Stimulated activated CD4-positive, alpha-beta T cell treated with anti-CD3 and anti-CD28 coated beads, Interleukin-12 subunit alpha, Interleukin-12 subunit beta, amount 100 ng/mL, for 24 hours (primary cell): ENCODE measurements at places on chromosomes 7 and 10.

- DNase-seq = no peak
These were observed 40.4 kb downstream of the CREB3L2 start for GRCh38 chr7:137961200-137962177.

- no peak for DNase-seq
These were observed 135.0 kb downstream of the SEMA3C start for GRCh38 chr7:80783678-80784327.

DNA sequence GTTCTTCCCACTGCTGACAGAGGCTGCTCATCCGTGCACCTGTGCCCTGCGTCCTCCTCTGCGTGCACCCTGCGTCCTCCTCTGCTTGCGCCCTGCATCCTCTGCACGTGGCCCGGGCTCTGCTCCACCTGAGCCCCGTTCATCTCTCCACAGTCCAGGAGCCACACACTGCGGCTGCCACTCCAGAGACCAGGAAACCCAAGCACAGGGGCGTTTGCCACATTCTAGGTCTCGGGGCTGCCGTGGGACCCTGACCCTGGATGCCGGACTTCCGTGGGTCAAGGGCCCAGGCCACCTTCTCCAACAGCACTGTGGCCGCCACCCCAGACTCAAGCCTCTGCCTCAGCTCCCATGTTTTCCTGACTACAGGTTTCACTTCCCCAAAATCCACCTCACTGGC is 460.4 kb downstream of the PTPRN2 start:
- DNase-seq = no peak

DNA sequence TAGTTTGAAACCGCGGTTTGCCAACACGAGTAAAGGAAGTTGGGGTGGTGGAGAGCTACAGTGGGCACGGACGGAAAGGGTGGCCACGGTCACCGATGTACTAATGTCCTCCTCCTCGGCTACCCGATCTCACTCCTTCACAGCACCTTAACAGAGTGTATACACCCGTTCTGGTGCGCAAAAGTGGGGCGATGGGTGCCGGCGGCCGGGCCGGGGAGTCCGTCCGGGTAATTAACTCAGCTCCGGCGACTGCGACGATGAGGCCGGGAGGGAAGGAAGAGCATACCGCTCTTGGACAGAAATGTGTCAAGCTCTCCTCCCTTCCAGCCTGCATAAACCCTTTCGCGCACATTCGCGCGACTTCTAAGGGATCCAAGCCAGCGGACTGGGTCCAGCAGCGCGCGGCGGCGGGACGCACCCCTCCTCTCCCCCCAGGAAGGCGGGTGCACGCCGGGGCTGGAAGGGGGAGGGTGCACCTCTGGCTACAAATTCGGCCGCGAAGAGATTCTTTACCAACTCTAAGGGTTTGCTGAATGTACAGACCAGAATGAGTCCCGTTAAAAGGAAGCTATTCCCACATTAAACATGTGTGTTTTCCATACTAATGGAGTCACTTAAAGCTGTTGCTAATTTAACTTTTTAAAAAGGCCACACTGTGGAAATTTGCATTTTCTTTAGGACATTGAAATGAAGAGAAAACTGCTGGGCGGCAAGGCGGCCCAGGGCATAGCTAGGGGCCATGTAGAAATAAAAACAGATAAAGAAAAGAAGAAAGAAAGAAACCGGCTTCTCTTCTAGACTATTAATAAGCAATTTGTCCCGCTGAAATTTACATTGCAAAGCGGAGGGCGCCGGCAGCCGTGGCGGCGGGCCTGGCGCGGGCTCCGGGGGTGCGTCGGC is 6.6 kb upstream of the EBF3 start:
- DNase-seq = no peak

GRCh38 chr7:131031099-131031868 is 296.4 kb upstream of the MKLN1 start:
- no peak for DNase-seq

DNA sequence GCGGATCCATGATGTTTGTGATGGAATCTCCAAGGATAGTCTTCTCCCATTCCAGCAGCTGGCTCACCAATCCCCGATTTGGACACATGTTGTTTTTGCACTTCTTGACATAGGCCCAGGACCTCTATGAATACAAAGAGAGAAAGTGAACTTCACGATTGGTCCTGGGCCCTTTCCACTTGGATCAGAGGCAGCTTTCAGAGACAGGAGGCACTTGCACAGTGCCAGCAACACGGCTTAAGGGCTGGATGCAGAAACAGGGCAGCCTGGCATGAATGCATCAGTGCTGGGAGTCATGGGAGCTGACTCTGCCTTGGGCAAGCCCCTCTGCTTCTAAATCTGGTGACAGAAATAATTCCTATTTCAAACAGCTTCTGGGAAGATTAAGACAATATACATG is 2.1 kb upstream of the TMEM120A start:
- no peak for DNase-seq

- DNase-seq = no peak
These were observed 164.8 kb downstream of the PRKAG2 start for GRCh38 chr7:151711906-151712809.

- no peak for DNase-seq
These were observed 25.7 kb downstream of the HDAC9 start for GRCh38 chr7:18521236-18521589.

DNA sequence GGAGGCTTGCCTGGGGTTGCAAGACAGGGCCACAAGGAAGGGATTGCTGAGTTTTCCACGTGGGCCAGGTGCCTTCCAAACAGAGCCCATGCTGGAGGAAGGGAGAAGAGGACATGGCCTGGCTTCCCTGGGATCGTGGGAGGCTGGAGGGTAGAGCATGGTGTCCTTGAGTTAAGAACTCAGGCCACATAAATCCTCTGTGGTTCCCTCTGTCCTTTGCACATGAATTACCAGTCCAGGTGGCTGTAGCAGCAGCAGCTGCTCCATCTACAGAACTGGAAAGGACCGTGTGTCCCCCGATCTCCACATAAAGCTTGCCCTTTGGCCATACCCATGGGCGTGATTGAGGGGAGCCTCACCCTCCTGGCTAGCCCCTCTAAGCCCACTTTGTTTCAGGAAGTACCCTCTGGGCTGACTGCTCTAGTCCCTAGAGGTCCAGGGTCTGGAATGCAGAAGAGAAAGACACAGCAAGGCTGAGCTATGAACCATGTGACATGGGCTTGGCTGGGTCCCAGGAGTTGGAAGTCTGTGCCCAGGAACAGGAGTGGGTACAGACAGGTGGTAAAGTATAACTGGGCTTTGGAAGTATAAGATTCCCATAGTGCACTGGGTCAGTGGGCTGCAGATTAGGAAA is 84.9 kb downstream of the C10orf105 start:
- no peak for DNase-seq

DNA sequence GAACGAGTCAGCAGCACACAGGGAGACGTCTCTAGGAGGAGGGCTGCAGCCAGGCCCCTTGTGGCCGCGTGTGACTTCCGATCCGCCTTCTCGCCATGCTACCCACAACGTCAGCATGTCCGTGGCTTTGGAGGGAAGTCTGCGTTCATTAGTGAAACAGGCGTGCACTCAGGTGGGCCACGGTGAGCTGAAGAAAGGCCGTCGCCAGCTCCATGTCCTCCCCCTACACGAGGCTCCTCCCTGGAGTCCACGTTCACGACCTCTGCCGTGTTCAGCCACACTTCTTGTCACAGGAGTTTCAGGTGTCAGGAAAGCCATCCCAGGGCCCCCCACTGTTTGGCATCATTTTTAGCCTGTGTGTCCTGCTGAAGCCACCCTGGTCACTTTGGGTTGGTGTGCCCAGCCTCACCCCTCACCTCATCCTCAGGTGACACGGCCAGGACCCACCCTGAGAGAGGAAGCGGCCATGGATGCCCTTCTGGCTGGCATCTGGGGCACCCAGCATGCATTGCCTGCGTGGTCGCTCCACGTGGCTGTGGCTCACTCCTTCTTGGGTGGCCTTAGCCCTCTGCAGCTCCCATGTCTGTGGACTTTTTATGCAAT is 310.6 kb upstream of the SHH start:
- no peak for DNase-seq

GRCh38 chr10:6064119-6064518 is 2.0 kb upstream of the IL2RA start:
- DNase-seq = no peak

DNA sequence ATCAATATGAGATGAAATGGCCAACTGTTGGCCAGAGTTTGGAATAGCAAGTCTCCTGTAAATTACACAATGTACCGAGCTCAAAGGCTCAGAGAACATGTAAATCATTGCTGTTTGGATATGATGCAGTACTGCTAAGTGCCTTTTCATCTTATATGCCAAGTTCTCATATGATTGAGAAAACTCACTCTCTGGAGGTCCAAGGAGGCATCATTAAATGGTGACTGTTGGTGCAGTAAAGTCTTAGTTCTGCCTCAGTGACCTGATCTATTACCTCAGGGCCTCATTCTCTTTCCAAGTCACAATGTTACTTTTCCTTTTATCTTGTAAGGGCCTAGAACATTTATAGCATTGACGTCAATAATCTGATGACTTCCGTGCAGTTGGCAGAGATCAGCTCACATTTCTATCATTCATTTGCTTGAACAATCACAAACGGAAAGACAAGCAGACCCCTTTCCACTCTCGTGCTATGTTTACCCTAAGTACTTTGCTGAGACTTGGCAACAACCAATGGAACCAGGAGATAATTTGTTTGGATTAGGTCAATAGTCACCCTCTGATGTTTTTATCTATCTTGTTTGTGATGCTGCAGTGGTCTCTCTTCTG is 32.6 kb upstream of the PDK4 start:
- no peak for DNase-seq

DNA sequence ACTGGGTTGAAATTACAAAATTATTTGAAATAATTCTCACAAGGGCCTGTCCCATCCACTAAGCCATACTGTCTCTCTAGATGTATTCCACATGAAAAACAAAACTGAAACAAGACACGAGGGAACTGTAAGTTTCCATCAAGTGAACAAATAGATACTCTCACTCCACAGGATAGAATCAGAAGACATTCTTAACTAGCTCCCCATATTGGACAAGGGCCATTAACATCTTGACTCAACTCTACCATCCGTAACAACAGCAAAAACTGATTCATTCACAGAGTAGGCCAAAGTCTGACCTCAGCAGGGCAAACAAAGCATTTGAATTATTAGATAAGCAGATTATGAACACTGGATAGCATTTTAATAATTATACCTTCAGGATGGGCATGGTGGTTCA is 29.1 kb downstream of the UBE2H start:
- DNase-seq = no peak

DNA sequence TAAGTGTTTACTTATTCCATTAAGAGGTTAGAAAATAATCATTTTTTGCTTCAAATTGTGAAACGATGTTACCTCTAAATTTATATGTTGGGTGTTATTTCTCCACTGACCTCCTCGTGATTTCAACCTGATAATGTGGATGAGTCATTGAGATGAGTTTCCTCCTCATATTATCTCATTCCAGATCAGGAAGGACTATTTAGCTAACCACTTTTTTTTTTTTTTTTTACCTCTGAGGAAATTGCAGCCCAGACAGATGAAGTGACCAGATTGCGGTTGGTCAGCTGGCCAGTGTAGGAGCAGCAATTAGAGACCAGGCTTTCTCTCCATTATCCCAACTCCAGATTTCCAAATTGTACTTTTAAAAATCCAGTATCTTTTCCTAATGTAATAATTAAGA is 248.7 kb downstream of the FZD1 start:
- no peak for DNase-seq

DNA sequence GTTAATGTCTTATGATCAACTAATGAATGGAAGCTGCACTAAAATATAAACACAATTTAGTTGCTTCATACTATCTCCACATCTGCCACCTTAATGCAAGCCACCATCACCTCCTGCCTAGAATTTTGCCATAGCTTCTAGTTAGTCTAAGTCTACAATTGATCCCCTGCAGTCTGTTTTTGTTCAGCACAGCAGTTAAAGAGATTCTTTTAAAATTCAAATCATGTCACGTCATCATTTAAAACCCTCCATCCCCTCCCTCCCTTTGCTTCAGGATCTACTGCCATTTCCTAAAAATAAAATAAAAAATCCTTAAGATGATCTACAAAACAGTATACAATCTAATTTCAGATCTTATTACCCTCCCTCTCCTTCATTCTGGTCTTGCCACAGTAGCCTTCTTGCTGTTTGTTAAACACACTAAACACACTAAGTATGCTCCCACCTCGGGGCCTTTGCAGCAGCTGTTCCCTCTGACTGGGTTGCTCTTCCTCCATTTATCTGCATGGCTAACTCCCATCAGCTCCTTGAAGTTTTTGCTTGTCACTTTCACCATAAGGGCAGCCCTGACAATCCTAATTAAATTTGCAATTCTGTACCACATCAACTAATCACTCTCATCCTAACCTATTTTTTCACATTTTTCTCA is 97.0 kb upstream of the FOXP2 start:
- DNase-seq = no peak

- DNase-seq = no peak
These were observed 341.6 kb upstream of the MEOX2 start for GRCh38 chr7:16028103-16028502.
